ENCODE measurements at places on chromosomes 6 and 20.

- no peak for DNase-seq
Observed at GRCh38 chr20:23255716-23256385, 94.7 kb upstream of the NXT1 start.

DNA sequence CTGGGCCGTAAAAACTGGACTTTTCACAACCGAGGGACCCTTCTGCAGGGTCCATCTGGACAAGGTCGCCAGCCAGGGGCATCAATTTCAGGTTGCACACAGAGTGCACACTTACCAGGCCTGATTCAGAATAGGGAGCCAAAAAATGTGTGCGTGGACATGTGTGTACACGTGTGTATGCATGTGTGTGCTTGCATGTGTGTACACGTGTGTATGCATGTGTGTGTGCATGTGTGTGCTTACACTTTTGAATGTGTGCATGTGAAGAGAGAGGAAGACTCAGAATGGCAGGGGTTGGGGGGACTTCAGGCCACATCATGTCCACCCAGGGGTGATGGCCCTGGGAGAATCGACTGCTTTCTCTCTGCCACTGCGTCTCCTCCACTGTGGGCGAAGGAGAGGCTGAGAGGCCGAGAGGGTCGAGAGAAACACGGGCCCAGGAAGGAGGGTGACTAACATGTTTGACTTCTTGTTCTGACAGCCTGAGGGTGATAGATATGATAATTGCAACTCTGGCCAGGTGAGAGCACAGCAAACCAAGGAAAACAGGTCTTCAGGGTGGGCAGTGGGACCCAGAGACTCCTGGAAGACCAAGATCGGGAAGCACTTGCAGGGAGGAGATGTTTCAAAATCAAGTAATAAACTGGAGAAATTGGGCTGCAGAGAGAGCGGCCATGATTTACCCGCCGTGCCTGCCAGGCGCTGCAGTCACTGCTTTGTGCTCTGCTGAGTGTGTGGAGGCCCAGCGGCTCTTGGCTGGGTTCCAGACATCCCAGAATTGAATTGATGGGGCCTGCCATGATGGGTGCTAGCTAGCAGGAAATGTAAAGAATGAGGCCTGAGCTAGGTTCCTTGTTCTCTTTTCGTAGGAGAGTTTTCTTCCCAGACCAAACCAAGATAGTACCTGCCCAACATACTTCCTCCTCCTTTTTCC is 310.8 kb downstream of the QKI start:
- no peak for DNase-seq

GRCh38 chr6:14312587-14312986 is 195.0 kb downstream of the CD83 start:
- no peak for DNase-seq

- DNase-seq, result no peak
Observed at GRCh38 chr6:138654715-138655634, 118.6 kb upstream of the CCDC28A start.

DNA sequence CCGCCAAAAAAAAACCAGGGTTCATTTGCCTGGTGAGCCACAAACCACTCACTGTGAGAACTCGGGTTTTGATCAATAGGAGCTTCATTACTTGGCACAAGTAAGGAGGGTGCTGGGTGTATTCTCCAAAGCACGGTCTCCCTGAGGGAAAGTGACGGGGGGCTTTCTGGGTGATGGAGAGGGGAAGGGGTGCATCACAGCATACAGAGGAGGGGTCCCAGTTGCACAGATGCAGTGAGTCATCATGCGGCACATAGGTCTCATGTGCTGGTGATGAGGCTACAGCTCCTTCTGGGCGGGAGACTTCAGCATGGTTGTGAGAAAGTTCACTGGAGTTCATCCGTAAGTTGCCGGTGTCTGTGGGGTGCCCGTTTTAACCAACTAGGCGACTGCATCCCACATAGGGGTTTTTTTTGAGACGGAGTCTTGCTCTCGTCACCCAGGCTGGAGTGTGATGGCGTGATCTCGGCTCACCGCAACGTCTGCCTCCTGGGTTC is 36.2 kb downstream of the SUN5 start:
- no peak for DNase-seq

- DNase-seq, result peak; percentile 82
Observed at GRCh38 chr20:62409931-62410745, 3.1 kb upstream of the CABLES2 start.

GRCh38 chr20:35629427-35630145 is 14.0 kb downstream of the SPAG4 start:
- no peak for DNase-seq

DNA sequence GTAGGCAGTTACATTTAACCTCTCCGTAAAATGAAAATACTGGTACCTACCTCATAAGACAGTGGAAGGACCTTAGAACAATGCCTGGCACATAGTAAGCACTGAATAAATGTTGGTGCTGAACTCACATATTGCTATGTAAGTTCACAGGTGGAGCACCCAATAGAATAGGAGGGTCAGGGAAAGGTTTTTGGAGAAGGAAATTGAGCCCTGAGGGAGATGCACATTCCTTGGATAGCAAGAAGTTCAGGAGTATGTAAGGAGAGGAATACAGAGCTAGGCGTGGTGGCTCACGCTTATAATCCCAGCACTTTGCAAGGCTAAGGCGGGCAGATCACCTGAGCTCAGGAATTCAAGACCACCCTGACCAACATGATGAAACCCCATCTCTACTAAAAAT is 7.0 kb downstream of the UBE2C start:
- DNase-seq, result no peak

GRCh38 chr6:111980971-111981840 is 72.7 kb upstream of the CCN6 start:
- DNase-seq, result no peak

- DNase-seq, result no peak
Observed at GRCh38 chr6:90217506-90218127, 79.0 kb downstream of the BACH2 start.

- no peak for DNase-seq
Observed at GRCh38 chr20:22905658-22906057, 129.5 kb upstream of the SSTR4 start.

DNA sequence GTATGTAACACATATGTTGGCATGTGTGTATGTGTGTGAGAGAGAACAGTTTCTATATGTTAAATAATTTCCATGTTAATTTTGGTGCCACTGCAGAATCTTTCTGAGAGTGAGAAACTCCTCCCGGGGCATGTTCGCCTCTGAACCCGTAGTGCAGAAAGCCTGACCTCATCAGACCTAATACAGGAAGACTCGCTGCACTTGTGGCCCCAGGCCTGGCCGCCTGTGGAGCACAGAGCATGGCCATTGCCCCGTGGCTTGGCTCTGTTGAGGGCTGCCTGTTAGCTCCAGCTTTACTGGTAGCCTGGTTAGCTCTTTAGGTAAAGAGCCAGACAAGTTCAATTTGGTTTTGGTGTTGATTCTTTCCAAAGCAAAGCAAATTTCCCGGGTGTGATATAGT is 25.5 kb downstream of the FARS2 start:
- no peak for DNase-seq

DNA sequence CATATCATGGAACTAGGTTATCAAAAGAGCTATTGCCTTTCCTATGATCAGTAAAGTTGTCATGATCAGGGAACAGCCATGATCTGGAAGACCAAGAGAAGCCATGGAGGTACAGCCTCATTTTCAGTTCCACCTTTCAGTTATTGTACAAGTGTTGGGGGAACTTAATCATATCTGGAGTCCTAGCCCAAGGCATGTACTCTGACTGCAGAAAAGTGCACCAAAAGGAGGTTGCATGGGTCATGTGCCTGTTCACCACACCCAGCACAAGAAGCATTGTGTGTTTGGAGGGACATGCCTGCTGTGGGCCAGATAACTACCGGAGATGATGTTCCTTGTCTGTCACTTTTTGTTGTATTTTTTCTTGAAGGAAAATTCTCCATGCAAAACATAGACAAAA is 185.8 kb upstream of the MAN1A1 start:
- no peak for DNase-seq

GRCh38 chr20:41152108-41152757 is 14.9 kb downstream of the PLCG1 start:
- no peak for DNase-seq

GRCh38 chr20:50426866-50427718 is 83.1 kb upstream of the PTPN1 start:
- no peak for DNase-seq

GRCh38 chr6:11356404-11357155 is 124.1 kb upstream of the NEDD9 start:
- DNase-seq, result no peak

- DNase-seq, result no peak
Observed at GRCh38 chr6:161226009-161226964, 47.6 kb downstream of the AGPAT4 start.

DNA sequence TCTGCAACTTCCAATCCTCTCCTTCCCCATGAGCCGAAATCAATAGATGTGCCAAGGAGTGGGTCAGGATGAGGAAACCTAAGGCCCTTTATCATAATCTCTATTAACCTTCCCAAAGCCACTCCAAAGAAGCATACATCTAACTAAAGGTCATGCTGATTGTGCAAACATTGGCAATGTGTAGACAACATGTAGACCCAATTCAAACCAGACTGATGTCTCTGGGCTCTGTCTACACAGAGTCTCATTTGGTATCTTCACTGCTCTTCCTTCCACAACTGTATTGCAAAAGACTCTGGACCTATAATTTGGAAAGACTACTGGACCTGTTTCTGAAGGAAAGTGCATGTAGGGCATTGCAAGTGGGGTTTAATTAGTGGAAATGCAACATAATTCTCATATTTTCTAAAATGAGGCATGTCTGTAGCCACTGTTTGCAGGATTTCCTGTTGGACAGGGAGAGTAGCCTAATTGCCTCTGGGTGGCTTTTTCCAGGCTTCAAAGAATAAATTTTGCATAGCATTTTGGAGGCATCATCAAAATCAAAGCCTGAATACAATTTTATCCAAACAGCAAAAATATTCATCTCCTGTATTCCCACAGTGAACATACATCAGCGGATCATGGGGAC is 35.0 kb upstream of the MLIP start:
- DNase-seq, result no peak

DNA sequence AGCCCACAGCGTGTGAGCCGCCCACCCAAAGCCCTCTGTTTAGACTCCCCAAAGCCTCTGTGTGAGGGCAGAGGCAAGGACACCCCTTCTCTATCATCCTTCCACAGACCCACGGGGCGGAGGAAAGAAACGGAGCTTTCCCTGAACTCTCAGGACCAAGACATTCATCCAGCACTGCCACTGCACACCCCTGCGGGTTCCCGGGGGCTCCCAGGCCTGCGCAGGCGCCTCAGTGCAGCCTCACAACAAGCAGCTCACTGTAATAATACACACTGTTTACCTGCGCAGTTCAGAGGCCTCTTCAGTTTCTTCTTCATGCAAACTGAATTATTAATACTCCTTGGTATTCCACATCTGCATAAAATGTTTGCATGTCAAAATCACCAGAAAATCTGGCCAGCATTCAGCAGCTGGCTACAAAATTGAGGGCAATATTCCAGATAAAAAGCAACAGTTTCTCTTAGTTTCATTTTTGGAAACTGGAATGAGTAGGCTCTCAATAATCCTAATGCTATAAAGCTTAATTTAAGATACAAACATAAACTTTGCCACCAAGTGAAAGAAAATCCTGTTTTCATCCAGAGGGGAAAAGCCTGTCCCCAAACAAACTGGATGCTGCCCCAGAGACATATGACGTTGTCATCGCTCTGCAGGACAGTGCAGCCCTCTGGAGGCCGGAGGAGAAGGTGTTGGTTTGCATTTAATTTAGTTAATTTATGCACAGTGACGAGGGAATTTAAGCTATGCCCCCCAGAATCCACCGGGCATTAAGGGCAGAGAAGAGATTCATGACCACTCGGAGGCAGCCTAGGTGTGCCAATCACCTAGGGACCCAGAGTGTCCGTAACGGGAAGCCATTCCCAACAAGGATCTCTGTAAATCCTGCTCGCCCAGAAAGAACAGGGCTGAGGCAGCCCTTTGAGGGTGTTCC is 45.3 kb downstream of the NINL start:
- DNase-seq, result peak; percentile 66

DNA sequence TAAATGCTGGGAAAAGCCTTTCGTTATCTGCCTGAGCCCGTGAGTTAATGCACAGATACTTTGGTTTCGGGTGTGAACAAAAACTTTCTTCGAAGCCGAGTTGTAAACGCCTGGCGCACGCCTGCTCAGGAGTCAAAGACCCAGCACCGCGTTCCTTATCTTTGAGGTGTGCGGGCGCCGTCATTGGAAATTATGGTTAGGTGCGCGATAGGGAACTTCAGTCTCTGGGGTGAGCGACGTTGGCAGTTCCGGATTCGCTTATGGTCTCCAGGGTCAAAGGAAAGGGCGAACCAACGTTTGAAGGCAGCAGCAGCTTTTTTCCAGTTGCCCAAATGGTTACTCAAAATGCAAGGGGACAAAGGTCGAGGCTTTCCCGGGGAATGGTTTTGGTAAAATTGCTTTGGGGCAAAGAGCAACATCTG is 853 bp downstream of the SLC22A3 start:
- peak; percentile 27 for DNase-seq

GRCh38 chr6:55950071-55950814 is 74.9 kb upstream of the BMP5 start:
- no peak for DNase-seq

GRCh38 chr20:64222291-64222735 is 33.2 kb upstream of the PCMTD2 start:
- DNase-seq, result no peak

DNA sequence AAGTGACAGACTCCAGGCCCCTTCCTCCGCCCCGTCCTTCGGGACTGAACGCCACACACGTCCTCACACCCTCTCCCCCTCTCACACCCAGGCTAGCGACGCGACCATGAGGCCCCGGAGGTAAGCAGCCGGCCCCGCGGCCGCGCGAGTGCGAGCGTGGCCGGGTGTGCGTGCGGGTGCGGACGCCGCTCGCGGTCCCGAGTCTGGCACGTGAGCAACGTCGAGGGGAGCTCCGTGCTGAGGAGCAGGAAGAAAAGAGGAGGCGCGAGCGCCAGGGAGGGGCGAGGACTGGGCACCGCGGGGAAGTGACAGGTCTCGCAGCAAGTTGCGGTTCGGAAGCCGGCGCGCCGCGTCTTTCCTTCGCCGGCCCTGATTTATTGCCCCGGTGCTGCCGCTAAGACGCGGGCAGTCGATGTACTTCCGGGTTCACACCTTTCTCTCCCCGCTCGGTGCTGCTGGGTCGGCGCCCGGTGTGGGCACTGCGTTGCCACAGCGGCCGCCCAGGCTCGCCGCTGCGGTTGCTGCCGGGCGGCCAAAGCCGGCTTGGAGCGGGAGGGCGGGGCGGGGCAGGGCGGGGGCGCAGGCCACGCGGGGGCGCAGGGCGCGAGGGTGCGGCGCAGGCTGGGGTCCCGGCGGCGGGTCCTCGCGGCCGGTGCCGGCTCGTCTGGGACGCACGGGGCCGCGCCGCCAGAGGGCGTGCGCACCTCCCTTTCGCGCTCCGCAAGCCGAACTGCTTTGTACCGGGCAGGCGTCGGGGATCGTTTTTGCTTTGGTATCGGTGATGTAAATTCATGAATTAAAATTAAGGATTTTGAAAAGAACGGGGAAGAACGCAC is 15.8 kb upstream of the LIN28B start:
- peak; percentile 73 for DNase-seq

- no peak for DNase-seq
Observed at GRCh38 chr6:25327432-25327831, 48.3 kb downstream of the CARMIL1 start.

GRCh38 chr6:159715605-159716004 is 11.7 kb upstream of the WTAP start:
- DNase-seq, result no peak
